Osteocyte (in vitro differentiated cells): ENCODE measurements at places on chromosomes 4 and X. TPM values are rescaled to one million over a fixed set of nuclear protein-coding genes. Genes with fewer than 3 reads are reported as not detected.

GRCh38 chr4:119025420-119025819 is 110.2 kb upstream of the MYOZ2 start:
- DNase-seq = no peak

- DNase-seq = no peak
Measured at GRCh38 chr4:45408996-45409395, 682.6 kb upstream of the GNPDA2 start.

DNA sequence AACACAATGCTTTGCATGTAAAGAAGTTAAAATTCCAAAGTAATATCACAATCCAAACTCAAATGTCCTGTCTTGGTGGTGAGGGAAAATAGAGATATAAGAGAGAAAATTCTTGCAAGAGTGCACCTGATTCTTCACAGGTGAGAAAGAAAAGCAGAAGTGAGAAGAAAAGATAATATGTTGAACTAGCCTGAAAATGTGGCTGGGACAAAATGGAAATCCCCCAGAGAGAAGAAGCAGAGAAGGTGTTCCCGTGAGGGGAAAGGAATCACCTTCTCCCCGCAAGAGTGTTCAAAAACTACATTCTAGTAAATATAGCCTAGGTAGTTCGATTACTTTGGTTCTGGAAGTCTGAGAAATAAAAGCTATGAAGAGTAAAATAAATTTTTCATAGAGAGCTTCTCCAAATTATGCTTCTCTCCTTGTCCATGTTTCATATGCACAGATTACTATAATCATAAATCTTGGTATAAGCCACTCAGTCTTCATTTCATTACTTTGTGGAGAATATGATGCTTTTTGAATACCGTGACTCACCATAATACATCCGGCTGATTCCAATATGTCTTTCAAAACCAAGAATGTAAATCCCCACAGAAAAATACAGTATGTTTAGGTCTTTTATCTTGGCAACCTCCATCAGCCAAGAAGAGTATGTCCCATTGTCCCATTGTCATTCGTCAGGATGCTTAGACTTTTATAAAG is 63.1 kb downstream of the COX18 start:
- no peak for DNase-seq

DNA sequence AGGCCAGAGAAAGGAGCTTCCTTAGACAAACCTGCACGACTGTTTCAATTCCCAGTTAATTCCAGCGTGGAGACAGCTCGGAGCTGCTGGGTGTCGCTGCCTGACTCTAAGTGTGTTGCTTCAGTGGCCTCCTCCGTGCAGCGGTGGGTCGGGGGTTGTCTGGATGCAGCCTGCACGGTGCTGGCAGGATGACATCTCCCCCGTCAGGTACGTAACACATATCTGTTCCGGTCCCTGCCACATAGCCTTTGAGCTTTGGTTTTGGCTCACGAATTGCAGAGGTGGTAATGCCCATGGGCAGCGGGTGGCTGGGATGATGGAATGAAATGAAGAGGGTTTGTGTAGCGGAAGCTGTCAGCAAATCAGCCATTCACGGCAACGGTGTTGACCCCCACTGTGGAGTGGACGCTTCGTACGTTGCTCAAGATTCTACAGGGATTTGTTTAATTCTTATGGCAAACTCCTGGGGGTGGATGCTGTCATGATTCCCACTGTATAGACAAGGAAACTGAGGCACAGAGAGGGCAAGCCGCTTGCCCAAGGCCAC is 33.7 kb upstream of the HMX1 start:
- DNase-seq = no peak

- DNase-seq = no peak
Measured at GRCh38 chrX:102697494-102697893, 14.8 kb upstream of the GPRASP2 start.

GRCh38 chr4:106160560-106160959 is 155.4 kb downstream of the TBCK start:
- DNase-seq = no peak

Gene STK32B
- 44.3 and 46.9 TPM in 2 replicates for total RNA-seq

DNA sequence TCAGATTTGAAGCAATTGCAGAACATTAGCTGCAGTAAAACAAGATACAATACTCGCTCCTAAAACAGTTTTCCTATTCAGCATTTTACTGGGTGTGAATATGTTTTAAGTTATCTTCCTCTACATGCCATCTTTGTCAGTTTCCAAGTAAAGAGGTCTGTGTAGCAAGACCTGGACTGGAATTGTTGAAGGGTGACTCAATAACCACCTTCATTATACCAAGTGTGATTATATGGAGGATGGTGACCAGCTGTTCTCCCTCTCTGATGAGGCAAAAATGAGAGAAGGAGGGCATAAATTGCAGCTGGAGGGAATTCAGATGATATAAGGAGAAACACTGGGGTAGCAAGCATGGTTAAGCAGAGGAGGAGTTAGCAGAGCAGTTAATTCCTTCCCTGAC is 922.1 kb upstream of the SLIT2 start:
- no peak for DNase-seq

Gene BMPR1B
- total RNA-seq = 1.5 and 2.4 TPM in 2 replicates

Gene SPANXB1
- total RNA-seq = not detected in 2 replicates
